NCI-H774 (cell line): ENCODE measurements at places on chromosomes 1 and 21.

- DNase-seq, result no peak
Observed at GRCh38 chr1:29642519-29642918, 406.2 kb downstream of the PTPRU start.

DNA sequence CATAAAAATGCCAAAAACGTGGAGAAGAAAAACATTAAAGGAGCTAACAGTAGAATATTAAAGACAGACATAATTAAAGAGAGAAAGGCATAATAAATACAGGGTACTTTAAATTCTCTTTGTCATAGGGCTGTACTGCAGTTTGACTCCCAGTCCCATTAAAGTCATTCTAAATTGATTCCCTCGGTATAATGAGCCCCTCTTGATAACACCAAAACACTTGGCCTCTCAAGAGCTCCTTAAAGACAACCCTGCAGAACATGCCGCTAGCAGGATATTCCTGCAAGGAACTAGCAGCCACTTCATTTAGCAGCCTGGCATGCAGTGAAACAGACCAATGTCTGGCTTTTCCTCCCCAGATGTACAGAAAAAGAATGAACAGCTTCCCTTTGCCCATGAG is 273.8 kb upstream of the ESRRG start:
- DNase-seq, result no peak

- DNase-seq, result no peak
Observed at GRCh38 chr1:186272486-186272885, 102.6 kb downstream of the TPR start.

DNA sequence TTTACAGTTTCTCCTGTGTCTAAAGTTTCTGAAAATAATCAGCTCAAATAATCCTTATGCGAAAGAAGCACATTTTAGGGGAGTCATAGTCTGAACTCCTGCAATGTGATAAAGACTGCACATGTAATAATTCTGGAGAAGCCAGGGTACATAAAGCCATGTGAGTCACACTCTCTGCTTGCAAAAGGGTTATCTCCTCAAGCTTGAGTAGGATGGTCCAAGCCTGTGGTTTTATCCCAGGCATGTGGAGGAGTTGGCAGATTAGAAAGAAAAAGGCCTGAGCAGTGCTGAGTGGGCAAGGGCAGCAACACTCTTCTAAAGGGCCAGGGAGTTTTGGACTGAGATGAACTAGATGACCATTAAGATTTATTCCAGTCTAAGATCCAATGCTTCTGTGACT is 220.4 kb downstream of the RHOU start:
- no peak for DNase-seq

DNA sequence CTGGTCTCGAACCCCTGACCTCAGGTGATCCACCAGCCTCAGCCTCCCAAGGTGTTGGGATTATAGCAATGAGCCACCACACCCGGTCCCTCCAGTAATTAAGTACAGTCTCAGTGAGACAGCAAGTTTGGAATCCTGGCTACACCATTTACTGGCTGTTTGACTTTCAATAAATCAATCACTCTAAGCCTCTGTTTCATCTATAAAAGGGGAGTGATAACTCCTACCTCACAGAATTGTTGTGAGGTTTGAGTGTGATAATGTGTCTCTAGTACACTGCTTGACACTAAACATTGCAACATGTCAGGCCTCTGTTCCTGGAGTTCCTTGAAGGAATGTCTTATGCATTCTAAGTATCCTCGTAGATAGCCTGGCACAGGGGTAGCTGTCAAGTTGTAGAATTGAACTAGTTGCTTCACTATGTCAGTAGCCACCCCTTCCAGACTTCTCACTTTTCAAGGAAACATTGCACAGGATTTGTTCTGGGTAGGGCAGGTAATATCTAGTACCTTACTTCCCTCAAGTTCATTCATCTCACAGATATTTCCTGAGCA is 12.4 kb downstream of the ENTREP3 start:
- no peak for DNase-seq

GRCh38 chr1:16926491-16927073 is 4.9 kb downstream of the CROCC start:
- no peak for DNase-seq

DNA sequence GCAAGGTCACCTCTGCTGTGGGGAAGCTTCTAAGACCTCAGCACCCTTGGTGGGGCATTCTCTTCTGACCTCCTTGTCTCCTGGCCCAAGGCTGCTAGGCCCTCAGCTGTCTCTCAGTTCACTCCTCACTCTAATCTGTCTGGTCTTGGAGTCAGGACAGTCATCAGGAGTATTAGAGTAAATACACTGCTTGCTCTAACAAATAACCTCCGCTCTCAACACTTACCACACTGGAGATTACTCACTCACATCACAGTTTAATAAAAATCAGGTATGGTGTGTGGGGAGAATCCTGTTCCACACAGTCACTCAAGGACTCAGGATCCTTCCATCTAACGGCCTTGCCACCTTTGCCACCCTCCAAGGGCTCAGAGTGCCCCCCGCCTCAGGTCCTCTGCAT is 26.6 kb upstream of the TMEM61 start:
- no peak for DNase-seq

GRCh38 chr1:205450448-205450847 is 5.4 kb downstream of the BLACAT1 start:
- DNase-seq, result no peak
